Sigmoid colon (tissue), 7 donors: ENCODE measurements at places on chromosomes 3 and 15.

GRCh38 chr3:20811006-20811405 is 625.0 kb upstream of the SGO1 start:
- no peaks in the 10 kb centered on the region for H3K27me3 ChIP-seq
- no peaks in the 10 kb centered on the region for H3K36me3 ChIP-seq
- DNase-seq: no peak
- no peak overlapping the region for H3K4me3 ChIP-seq
- H3K27ac ChIP-seq: no peak overlapping the region

GRCh38 chr3:117863146-117863545 is 1153.6 kb downstream of the TUSC7 start:
- no peaks in the 10 kb centered on the region for H3K36me3 ChIP-seq
- H3K27ac ChIP-seq: no peak overlapping the region
- H3K4me3 ChIP-seq: no peak overlapping the region
- no peak for DNase-seq

DNA sequence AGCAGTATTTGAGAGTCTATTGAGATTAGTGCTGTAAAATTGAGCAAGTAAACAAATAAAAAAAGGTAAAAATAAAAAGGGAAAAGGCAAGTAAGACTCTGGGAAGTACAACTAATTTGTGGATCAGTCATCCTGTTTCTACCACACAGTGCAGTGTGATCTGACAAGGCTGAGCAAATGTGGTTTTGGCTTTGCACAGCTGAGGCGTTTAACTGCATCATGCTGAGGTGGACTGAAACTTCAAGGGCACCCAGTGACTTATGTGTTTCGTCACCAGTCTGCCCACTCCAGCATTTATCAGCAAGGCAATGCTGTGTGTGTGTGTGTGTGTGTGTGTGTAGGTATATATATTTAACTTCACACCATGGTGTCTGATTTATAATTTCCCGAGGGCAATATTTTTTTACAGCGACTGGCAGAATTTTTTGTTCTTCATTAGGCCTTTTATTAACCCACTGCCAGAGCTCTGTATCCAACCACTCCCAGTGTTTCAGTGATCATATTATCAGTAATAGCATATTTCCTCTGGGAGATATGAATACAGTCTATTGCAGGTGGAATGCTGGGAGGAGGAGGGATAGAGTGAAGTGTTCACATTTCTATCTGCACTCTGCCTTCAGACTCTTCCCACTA is 131.5 kb upstream of the SATB1 start:
- H3K4me1 ChIP-seq: no peaks in the 10 kb centered on the region
- no peak for DNase-seq
- no peak overlapping the region for H3K27ac ChIP-seq
- no peaks in the 10 kb centered on the region for H3K27me3 ChIP-seq
- no peaks in the 10 kb centered on the region for H3K36me3 ChIP-seq

DNA sequence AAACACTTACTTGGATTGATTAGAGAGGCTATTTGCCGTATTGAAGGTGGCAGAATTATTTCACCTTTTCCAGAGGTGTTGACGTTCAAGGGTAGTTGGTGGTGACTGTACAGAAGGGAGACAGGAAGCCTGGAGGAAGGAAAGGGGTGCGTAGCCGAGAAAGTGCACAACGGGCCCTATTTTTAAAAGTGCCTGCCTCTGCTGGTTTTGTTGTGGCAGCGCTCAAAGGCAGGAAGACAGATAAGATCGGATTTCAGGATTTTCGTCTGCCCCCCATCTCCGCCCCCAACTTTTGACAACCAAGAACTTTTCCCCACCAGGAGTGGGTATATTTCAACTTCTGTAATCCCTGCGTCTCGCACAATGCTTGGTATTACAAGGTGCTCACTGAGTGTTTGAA is 38.5 kb downstream of the SMAD3 start:
- H3K4me3 ChIP-seq: no peak overlapping the region
- H3K27ac ChIP-seq: peak overlapping the region; percentile 88
- no peaks in the 10 kb centered on the region for H3K36me3 ChIP-seq
- no peak for DNase-seq
- H3K4me1 ChIP-seq: peaks cover 93% of the 10 kb centered on the region

- H3K4me3 ChIP-seq: no peak overlapping the region
- H3K27ac ChIP-seq: no peak overlapping the region
- no peaks in the 10 kb centered on the region for H3K27me3 ChIP-seq
- H3K4me1 ChIP-seq: no peaks in the 10 kb centered on the region
Observed at GRCh38 chr3:133394561-133395311, 5.1 kb upstream of the BFSP2 start.

DNA sequence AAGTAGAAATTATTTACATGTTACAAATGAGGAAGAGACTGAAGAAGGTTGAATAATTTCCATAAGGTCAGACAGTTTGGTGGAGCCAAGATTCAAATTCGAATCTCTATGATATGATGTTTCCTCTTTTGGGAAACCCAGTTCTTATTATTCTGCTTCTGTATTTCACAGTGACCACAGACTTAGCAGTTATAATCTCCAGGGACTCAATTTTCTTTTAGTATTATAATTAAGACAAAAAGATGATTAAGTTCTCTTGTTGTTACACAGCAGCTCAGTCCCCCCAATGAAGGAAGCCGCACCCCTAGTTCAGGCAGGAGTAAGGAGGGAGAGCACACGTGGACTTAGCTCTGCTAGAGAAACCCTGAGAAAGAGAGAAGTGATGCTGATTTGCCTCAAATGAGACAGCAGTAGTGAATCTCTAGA is 130.6 kb downstream of the CCNL1 start:
- no peaks in the 10 kb centered on the region for H3K36me3 ChIP-seq
- H3K27ac ChIP-seq: no peak overlapping the region
- H3K4me3 ChIP-seq: no peak overlapping the region
- H3K27me3 ChIP-seq: no peaks in the 10 kb centered on the region

DNA sequence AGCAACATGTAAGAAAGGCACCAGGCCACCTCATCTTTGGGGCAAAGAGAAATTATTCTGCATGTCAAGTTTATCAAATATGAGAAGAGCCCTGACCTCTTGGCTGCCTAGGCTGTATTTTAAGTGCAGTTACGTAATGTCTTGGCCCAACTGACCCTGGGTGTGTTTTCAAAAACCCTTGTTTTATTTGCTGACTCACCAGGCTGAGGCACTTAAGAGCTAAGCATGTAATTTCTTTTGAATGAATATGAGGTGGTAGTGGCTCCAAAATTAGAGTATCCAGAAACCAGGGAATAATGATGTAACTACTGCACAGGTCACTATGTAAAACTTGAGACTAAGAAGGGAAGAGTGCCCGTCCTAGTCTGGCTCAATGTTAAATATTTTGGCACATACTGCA is 24.3 kb downstream of the PGPEP1L start:
- H3K27me3 ChIP-seq: no peaks in the 10 kb centered on the region
- DNase-seq: peak; percentile 74
- H3K36me3 ChIP-seq: no peaks in the 10 kb centered on the region

GRCh38 chr3:16936233-16936632 is 51.5 kb downstream of the PLCL2 start:
- H3K36me3 ChIP-seq: no peaks in the 10 kb centered on the region
- H3K4me3 ChIP-seq: no peak overlapping the region
- H3K4me1 ChIP-seq: no peaks in the 10 kb centered on the region
- H3K27ac ChIP-seq: no peak overlapping the region

- no peak overlapping the region for H3K27ac ChIP-seq
- DNase-seq: no peak
- no peak overlapping the region for H3K4me3 ChIP-seq
- peaks cover 6% of the 10 kb centered on the region for H3K4me1 ChIP-seq
- no peaks in the 10 kb centered on the region for H3K36me3 ChIP-seq
- no peaks in the 10 kb centered on the region for H3K27me3 ChIP-seq
Observed at GRCh38 chr3:195550723-195551122, 7.6 kb upstream of the PPP1R2 start.

GRCh38 chr3:120640231-120640630 is 41.8 kb downstream of the HGD start:
- H3K4me3 ChIP-seq: no peak overlapping the region
- no peak for DNase-seq
- no peaks in the 10 kb centered on the region for H3K27me3 ChIP-seq
- no peaks in the 10 kb centered on the region for H3K36me3 ChIP-seq

DNA sequence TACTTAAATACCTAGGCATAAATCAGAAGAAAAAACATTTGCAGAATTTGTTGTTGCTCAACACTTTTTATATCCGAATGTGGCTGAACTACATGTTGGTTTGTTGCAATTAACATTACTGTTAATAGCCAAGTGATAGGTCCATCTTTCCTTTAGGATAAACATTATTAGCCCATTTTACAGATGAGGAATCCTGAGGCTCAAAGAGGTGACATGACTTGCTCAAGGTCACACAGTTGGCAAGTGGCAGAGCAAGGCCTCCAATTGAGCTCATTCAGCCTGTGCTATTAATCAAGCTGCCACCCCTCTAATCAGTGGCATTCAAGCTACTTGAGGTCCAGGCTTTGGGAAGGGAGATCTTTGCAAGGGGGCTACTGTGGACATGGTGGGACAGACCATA is 125.8 kb upstream of the ATP2B2 start:
- no peak overlapping the region for H3K4me3 ChIP-seq
- no peak overlapping the region for H3K27ac ChIP-seq
- DNase-seq: no peak
- H3K4me1 ChIP-seq: no peaks in the 10 kb centered on the region

- no peaks in the 10 kb centered on the region for H3K36me3 ChIP-seq
- peak overlapping the region; percentile 42 for H3K27ac ChIP-seq
- no peaks in the 10 kb centered on the region for H3K27me3 ChIP-seq
- no peaks in the 10 kb centered on the region for H3K4me1 ChIP-seq
- DNase-seq: no peak
Observed at GRCh38 chr15:38888701-38889221, 324.1 kb upstream of the RASGRP1 start.

- H3K36me3 ChIP-seq: peaks cover 14% of the 10 kb centered on the region
- peak; percentile 77 for DNase-seq
Observed at GRCh38 chr15:101641129-101641764, 10.9 kb downstream of the TM2D3 start.

GRCh38 chr3:38644662-38645053 is 4.8 kb downstream of the SCN5A start:
- no peaks in the 10 kb centered on the region for H3K36me3 ChIP-seq
- H3K27me3 ChIP-seq: peaks cover 21% of the 10 kb centered on the region
- H3K27ac ChIP-seq: no peak overlapping the region
- peak; percentile 28 for DNase-seq
- no peak overlapping the region for H3K4me3 ChIP-seq
- H3K4me1 ChIP-seq: peaks cover 11% of the 10 kb centered on the region

DNA sequence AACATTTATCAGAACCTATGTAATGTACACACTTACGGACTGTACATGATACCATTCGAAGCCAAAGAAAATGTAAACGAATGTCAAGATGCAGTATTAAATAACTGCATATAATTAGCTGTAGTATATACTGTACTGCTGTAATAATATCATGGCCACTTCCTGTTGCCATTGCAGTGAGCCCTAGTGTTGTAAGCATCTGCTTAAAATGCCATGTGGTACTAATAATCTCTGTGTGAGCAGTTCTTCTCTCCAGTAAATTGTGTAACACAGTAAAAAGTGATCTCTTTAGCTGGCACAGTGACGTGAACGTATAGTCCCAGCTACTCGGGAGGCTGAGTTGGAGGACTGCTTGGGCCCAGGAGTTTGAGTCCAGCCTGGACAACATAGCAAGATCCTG is 8.6 kb downstream of the SPG11 start:
- H3K27ac ChIP-seq: no peak overlapping the region
- no peak for DNase-seq
- H3K4me1 ChIP-seq: no peaks in the 10 kb centered on the region
- H3K27me3 ChIP-seq: no peaks in the 10 kb centered on the region
- H3K4me3 ChIP-seq: no peak overlapping the region

DNA sequence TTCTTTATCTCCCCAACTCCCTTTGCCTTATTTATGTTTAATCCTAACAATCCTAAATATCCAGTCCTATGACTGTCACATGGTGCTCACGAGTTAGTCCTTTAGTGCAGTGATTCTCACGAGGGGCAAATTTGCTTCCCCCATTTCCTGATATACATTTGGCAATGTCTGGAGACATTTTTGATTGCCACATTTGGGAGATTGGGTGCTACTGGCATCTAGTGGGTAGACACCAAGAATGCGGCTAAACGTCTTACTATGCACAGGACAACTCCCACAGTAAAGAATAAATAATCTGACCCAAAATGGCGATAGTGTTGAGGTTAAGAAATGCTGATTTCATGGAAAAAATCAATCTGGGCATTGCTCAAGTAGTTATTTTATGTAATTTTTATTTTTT is 466.5 kb downstream of the ROBO2 start:
- H3K27ac ChIP-seq: no peak overlapping the region
- DNase-seq: no peak
- no peak overlapping the region for H3K4me3 ChIP-seq
- H3K27me3 ChIP-seq: no peaks in the 10 kb centered on the region
- H3K36me3 ChIP-seq: no peaks in the 10 kb centered on the region

GRCh38 chr3:53833053-53833645 is 13.1 kb downstream of the CHDH start:
- no peaks in the 10 kb centered on the region for H3K27me3 ChIP-seq
- no peaks in the 10 kb centered on the region for H3K4me1 ChIP-seq
- no peaks in the 10 kb centered on the region for H3K36me3 ChIP-seq

GRCh38 chr3:115052906-115053305 is 94.2 kb downstream of the ZBTB20 start:
- H3K4me3 ChIP-seq: no peak overlapping the region
- no peaks in the 10 kb centered on the region for H3K27me3 ChIP-seq
- H3K36me3 ChIP-seq: no peaks in the 10 kb centered on the region
- DNase-seq: no peak
- H3K4me1 ChIP-seq: no peaks in the 10 kb centered on the region

DNA sequence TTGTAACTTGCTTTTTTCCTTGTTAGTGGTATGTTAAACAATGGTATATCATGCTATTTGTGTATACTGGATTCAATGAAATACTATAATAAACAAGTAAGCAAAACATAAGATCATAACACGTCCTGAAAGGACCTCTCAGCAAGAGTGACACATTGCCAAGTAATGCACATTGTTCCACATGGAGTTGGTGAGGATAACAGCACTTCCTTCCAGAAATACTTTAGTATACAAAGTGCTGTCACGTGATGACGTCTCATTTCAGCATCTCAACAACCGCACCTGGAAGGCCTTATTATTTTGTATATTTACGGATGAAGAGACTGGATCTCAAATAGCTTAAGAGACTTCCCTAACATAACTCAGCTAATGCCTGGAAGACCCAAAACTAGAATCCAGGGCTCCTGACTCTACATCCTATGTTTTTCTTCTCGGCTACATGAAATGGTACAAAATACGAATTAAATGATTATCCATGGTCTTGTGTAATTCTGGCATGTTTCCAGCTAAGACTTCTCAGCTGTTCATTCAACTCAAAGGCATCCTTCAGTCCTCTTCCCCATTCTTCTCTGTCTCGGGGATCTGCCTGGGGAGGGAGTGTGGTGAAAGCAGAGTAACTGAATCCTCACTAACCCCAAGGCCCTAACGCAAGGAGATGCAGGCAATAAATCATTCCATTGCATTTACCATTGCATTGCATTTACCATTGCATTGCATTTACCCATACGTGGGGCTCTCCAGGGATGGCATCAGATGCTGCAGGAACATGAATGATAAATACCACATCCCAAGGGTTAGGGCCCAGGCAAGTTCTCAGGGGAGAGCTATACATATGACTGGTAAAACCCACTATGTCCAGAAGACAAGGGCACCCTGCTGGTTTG is 79.2 kb downstream of the LIPC start:
- H3K4me1 ChIP-seq: no peaks in the 10 kb centered on the region
- no peak for DNase-seq
- H3K36me3 ChIP-seq: no peaks in the 10 kb centered on the region
- H3K4me3 ChIP-seq: no peak overlapping the region
- no peaks in the 10 kb centered on the region for H3K27me3 ChIP-seq
